ENCODE measurements at places on chromosomes 11 and 22.

- DNase-seq, result no peak
These were observed 27.0 kb upstream of the SLC5A1 start for GRCh38 chr22:32016081-32016480.

DNA sequence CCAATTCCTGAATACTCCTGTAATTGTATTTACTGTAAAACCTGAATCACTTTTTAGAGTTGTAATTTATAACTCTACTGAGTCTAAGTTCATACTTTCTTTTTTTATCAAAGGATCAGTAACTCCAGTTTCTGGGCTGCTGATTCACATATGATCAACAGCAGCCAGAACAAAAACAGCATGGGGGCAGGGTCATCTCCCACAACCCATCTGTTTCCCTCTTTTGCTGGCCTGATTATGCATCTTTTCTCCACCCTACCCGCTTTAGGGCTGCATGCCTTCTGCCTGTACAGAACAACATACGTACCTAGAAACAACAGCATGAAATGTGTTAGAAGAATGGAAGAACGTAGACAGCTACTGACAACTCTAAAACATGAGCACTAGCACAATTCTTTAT, 76.0 kb downstream of the MRTFA start:
- DNase-seq, result no peak

DNA sequence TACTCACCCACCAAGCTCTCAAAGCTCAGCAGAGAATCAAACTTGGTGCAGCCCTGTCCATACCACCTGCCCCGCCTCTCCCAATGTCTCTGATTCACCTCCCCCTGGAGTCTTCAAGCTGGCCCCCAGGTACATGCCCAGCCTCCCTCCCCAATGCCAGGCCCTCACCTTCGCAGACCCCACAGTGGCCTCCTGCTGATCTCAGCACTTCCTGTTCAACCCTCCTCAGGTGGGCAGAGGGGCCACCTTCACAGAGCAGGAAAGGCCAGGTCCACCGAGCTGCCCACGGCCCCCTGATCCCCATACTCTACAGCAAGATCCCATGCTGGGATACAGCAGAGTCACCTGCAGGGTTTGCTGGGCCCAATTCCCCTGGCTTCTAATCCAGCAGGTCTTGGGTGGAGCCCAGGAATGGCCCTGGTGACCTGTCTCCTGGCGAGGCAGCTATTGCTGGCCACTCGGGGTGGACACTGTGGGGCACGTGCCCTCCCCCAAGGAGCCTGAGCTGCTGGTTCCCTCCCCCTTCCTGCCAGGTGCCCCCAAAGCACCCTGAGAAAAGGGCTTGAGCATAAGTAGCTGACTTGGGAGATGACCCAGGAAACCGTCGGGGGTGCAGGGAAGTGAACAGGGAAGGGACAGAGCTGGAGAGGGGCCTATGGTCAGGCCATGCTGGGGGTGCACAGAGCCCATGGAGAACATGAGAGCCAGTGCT, 150.7 kb downstream of the BRD1 start:
- no peak for DNase-seq

- DNase-seq, result no peak
These were observed 70.0 kb downstream of the ZNRF3 start for GRCh38 chr22:28953403-28953802.

GRCh38 chr11:41848349-41848748, 388.9 kb upstream of the LRRC4C start:
- DNase-seq, result no peak

DNA sequence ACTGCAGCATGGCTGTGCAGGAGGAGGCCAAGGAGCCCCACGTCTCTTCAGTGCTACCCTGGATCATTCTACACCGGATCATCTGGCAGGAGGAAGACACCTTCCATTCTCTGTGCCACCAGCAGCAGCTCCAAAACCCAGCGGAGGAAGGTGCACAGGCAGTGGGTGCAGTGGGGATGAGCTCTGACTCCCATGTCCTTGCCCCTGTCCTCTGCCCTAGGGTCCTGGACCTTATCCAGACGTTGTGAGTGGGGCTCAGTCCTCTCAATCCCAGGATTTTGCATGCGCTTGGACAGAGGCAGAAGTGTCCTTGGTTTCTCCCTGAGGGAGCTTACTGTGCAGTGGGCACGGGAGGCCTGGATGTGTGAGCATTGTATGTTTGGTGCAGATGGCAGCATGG, 61.3 kb downstream of the CABIN1 start:
- DNase-seq, result no peak
